ENCODE measurements at places on chromosomes 16 and 17.
A peak's percentile ranks its signal among the peaks of the same experiment; 100 is the strongest.

- DNase-seq = no peak
Observed at GRCh38 chr17:1374431-1375177, 25.4 kb downstream of the YWHAE start.

DNA sequence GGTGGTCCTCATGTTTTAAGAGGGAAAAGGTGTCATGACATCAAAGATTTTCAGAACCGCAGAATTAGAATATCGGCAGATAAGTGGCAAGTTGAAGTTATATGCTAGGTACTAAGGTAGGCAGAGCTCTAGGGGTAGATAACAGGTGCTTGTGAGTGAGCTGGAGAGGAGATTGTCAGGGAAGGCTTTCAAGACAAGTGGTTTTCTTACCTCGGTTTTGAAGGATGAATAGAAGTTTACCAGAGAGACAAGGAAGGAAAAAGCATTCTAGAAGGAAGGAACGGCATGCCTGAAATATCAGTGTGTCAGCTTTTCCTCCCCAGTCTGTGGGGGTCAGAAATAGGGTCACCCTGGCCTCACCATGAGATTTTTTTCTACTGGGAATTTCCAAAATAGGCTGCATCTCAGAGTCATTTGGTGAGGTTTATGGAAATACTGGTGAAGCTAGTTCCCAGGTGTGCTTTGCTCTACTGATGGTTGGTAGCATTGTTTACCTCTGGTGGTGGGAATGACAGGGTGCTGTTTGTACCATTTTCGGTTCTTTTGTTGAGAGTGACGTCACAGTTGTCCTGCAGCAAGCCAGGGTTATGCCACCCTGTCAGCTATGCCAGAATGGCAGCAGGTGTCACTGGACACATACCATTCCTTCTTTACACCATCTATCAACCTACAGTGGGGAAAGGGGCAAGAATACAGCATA lies 112.5 kb downstream of the MSI2 start:
- no peak for DNase-seq

- peak; percentile 92 for DNase-seq
Observed at GRCh38 chr16:47905771-47906170, 250.0 kb downstream of the ABCC12 start.

DNA sequence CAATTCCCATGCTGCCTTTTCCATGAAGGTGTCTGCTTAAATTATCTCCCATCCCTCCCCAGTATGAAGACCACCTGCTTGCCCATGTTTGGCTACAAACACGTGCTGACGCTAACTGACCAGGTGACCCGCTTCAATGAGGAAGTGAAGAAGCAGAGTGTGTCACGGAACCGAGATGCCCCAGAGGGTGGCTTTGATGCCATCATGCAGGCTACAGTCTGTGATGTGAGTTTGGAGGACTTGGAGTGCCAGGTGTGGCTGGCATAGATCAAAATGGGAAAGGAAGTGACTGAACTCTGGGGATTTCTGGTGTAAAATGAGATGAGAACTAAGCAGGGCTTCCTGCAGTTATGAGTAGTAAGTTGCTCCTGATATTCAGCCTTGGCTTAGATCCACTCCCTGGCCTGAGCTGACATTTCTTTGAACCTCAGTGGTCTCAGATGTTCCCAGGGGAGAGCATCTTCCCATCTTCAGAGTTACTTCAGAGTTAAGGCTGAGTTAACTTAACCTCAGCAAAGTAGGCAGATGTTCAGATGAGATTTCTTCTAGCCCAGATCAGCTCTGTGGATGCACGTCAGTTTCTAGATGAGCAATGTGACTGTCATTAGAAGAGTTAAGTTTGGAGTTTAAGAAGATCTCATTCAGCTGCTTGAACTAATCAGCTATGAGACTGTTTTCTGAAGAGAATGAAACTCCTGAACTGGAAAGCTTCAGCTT lies 32.7 kb downstream of the ITGB3 start:
- DNase-seq = no peak

DNA sequence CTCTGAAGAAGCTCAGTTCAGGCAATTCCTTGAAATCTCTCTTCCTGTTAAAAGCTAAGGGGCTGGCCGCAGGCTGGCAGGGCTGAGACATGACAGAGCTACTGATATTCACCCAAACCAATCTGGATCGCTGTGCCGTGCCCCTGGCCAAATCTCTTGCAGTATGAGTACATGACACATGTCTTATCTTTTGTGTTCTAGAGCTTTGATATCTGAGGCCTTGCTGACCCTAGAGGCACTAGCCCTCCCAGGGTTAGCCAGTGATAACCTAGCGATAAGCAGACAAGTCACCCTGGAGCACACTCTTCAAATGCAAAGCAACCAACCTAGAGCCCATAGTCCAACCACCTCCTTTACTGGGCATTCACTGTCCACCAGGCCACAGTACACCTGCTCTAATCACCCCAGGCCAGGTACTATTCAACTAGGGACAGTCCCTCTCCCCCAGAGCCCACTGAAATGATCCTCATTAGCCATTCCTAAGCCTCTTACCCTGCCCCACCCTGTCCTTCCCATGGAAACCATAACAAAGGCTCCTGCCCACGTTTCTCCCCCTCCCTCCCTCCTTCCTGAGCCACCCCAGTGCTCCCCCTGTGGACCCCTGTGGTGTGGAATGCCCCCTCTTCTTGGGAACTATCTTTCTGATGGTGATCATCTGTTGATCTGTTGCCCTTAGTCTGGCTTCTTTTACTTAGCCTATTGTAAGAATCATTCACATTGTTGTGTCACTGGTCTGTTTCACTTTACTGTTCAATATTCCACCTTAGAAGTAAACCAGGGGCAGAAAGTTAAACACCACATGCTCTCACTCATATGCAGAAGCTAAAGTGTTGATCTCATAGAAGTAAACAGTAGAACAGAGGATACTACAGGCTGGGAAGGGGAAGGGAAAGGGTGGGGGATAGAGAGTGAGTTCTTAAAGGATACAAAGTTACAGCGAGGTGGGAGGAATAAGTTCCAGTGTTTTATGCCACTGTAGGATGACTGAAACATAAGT lies 52.5 kb downstream of the TEKT5 start:
- no peak for DNase-seq

- DNase-seq = peak; percentile 18
Observed at GRCh38 chr16:50657241-50657640, 23.9 kb downstream of the SNX20 start.

- peak; percentile 14 for DNase-seq
Observed at GRCh38 chr17:46889992-46890564, 32.9 kb upstream of the GOSR2 start.

DNA sequence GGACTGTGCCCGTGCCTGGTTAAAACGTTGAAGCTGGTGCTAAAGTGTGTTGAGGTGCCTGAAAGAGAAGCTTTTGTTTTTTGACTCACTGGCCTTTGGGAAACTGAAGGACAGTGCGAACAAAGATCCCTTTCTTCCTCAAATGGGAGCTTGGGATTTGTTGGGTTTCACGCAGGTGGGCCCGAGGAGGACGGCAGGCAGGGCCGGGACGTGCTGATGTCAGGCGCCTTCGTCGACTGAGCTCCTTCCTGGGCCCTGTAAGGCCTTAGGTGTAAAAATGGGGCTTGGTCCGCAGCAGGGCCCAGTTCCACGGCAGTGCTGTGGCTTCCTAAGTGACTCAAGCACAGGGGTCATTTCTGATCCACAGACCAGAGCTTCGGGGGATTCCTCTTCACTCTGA lies 106.9 kb downstream of the BANP start:
- no peak for DNase-seq

DNA sequence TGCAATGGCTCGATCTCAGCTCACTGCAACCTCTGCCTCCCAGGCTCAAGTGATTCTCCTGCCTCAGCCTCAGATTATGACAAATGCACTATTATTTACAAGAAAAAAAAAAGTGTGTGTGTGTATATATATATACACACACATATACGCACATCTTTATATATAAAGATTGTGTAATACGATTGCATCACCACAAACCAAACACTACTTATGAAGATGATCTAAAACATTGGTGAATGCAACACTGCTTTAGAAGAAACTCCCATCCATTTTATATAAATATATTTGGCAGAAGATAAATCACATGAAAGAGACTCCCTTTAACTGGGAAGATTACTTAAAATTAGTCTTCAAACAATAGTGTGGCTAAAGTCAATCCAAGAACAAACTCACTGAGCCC lies 96.7 kb downstream of the SYCE1L start:
- no peak for DNase-seq

DNA sequence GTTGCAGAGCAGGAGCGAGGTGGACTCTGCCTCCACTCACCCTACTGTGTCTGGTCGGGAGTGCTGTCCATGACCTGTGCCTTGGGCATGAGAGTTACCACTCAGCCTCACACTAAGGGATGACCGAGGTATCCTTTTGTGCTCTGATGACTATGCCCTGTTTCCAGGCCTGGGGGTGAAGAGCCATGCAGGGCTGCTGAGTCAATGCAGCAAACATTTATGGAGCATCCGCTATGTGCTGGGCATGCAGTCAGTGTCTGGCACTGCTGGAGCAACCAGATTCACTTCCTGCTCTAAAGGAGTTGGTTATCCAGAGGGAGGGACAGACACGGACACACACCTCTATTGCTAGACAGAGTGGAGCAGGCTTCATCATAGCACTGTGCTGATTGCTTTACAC lies 7.6 kb upstream of the HNF1B start:
- DNase-seq = peak; percentile 96

- no peak for DNase-seq
Observed at GRCh38 chr17:6475411-6475810, 31.2 kb downstream of the PIMREG start.

- DNase-seq = no peak
Observed at GRCh38 chr17:6046931-6047330, 23.2 kb upstream of the WSCD1 start.

DNA sequence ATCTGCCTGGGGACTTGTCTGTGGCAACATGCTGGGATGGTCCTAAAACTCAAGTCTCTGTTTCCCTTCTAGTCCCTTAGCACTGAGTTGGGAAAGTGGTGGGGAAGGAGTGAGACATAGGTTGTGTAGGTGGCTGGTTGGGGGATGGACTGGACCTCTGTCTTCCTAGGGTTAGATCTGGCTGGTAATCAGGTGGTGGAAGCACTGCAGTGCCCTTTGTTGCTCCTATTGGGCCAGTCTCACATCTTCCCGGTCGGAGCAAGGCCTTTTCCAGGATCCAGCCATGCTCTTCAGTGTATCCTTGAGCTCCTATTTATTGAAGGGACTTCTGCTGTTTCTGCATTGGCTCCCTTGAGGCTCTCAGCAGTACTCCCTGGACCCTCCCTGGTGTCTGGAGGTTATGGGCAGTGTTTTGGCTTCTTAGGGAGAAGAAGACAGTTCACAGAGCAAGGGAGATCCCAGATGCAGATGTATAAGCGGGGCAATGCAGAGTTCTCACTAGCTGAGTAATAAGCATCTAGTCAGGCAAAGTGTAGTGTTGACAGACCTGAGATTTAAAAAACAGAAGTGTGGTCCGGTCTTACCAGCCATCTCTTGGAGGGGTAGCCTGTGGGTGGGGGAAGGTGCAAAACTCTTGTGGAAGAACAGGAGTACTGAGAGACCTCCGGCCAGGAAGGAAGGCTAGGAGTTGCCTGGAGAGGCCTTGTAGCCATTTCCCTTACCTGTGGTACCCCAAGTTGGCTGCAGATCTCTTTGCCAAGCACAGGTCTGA lies 1.3 kb upstream of the NUTF2 start:
- no peak for DNase-seq

DNA sequence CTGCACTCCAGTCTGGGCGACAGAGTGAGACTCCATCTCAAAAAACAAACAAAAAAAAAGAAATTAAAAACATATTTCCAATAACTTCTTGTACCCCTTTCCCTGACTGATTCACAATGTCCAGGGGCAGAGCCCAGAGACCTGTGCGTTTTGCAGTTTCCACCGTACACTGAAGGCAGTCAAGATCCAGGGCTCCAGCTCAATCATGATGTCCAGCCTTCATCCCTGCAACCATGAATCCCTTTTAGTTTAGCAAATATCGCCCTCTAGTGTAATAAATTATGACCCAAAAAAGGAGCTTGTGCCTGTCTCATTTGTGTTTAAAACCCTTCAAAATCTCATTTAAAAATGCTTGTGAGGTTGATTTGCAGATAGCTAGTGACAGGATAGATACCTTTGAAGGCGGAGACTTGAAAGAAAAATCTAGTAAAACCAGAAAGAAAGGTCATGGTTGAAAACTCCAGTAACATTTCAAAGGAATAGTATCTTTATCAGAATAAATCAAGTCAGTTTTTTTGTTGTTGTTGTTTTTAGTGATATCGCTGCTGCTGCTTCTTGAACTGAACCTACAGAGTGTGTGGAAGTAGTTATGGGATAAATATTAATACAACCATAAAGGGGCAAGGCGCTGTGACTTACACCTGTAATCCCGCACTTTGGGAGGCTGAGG lies 3.7 kb upstream of the ERN1 start:
- DNase-seq = peak; percentile 71

DNA sequence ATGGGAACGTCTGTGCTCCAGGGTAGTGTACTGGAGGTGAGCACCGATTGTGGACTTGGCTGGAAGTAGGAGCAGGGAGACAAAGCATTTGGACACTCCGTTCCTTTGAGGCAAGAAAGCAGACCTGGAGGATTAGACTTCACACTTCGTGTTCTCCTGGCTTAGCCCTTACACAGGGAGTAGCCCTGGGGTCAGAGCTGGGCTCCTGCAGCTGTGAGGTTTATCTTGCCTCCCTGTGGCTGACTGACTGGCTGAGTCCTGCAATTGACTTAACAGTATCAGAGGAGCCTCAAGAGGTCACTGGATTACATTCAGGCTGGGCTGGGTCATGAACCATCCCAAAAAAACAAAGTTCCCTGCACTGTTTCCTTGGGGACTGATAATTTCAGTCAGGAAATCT lies 37.1 kb downstream of the MPRIP start:
- DNase-seq = no peak

DNA sequence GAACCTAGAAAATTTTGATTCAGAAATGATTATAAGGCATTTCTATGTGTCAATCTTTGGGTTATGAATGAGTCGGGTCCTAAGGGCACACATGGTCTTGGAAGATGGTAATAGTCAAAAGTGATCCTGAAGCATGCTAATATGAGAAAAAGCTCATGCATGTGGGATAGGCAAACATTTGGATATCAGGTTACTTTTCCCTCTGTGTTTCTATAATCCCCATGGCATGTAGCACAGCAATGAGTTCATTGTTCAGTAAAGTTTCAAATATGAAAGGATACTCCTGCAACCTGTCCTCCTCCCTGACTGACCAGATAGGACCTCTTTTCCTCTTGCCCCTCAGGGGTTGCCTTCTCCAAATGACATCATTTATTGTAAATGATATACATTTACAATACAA lies 249.9 kb upstream of the MON1B start:
- DNase-seq = no peak

- DNase-seq = no peak
Observed at GRCh38 chr16:30084816-30085159, 6.9 kb downstream of the TBX6 start.

GRCh38 chr16:51766739-51767138 lies 615.7 kb upstream of the SALL1 start:
- DNase-seq = no peak

GRCh38 chr17:21376759-21377690 lies 868 bp downstream of the KCNJ12 start:
- peak; percentile 50 for DNase-seq

DNA sequence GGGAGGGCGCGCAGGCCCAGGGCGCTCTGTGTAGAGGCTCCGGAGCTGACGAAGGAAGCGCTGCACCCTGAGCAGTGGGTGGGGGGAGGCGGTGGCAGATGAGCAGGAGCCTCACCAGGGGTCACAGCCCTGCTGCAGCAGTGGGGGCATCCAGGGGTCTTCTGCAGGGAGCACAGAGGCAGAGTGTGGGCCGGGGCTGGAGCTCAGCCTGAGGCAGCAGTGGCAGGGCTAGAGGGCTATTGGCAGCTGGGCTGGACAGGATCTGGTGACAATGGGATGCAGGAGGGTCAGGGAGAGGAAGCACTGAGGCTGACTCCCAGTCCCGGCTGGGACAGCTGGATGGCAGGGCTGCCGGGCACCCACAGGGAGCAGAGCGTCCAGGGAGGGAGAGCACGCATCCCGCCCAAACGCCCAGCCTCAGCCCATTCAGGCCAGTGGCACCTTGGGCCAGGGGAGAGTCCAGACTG lies 21.0 kb downstream of the KDM8 start:
- DNase-seq = no peak
